NCI-H1930 (cell line): ENCODE measurements at places on chromosomes 5 and 9.

GRCh38 chr9:38020151-38021076 is 48.6 kb downstream of the SHB start:
- DNase-seq: no peak

GRCh38 chr9:136312436-136312835 is 8.5 kb upstream of the CCDC187 start:
- no peak for DNase-seq

- DNase-seq: no peak
Observed at GRCh38 chr9:128428644-128429512, 8.2 kb downstream of the CERCAM start.

DNA sequence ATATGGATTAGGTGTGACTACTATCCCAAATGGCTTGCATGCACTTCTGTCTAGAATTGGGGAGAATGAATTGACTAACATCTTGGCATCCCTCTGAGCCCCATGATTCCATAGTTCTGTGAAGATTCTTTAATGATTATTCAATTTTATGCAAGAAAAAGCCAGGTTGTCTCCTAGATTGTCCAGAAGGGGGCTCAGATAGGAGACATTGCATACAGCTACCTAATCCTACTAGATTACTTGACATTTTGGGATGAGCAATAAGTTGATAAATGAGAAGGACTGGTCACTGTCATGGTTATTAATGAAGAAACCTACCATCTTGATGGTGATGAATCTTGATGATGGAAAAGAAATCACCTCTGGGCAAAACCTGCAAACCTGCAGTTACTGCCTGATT is 117.0 kb downstream of the CARTPT start:
- DNase-seq: no peak

GRCh38 chr5:16754601-16755000 is 137.8 kb upstream of the RETREG1 start:
- DNase-seq: no peak

DNA sequence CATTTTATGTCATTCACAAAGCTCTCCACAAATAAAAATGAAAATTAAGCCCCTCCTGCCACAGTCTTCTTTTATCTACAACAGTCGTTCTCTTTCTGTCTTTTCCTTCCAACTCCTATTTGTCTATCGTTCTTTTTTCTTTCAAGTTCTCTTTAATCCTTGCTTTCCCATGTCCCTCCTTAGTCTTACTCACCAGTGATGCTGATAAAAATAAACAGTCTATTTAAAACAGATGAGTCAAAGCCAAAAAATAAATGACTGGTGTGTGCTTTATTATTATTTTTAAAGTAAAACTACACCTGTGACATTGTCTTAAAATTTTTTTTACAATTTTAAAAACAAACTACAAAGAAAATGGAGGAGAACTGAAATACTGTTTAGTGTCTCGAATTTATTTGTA is 137.1 kb upstream of the TMEM161B start:
- DNase-seq: no peak

DNA sequence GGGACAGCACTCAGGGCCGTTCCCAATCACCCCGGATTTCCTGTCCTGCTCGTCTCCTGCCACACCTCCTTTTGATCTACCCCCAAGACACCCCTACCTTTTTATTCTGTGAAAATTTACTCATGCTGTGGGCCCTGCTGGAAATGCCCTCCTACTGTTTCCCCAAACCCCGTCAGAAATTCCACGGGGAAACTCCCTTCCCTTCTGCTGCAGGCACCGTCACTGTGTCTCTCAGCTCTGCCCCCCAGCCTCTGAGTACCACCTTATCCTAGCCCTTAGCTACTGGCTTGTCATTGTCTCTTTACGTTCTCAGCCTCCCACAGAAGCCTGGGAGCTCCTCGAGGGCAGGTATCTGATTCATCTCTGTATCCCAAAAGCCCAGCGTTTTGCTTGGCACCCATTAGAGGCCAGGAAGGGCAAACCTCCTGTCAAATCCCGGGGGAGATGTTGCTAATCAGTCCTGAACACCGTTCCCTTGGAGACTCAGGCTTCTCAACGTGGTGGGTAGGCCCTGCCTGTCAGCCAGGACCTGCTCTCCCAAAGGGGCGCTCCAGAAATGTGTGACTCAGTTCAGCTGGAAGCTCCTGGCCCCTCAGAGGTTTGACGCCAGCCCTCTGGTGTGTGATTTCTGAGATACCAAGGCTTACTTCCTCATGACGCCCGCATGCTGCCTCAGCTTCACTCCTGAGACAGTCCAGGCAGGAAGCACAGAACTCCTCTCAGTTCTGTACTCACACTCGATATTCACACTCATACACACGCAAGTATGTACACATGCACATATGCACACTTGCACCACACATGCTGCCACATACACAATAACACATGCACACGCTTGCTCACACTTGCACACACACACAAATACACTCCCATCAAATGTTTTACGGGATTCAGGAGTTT is 50.7 kb upstream of the GRHPR start:
- no peak for DNase-seq

GRCh38 chr5:35644543-35644942 is 26.9 kb downstream of the SPEF2 start:
- no peak for DNase-seq
